ENCODE measurements at places on chromosomes 5 and 9.

DNA sequence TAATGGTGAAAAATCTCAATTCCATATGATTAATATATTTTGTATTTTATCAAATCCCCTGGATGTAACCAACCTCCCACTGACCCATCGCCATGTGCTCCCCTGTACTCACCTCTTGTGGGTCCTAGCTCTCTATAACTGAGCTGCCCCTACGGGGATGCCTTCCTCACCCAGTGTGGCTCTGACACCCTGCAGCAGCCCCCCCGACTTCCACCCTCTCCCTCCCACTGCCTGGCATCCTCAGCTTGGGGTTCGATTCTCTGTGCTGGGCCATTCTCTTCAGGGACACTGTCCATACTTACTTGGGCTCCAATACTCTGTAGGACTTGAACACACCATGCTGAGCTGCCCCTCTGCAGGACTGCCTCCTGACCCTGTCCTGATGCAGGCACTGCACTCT lies 87.1 kb downstream of the PJA2 start:
- no peak for DNase-seq

- no peak for DNase-seq
Observed at GRCh38 chr9:6924149-6924548, 166.4 kb downstream of the KDM4C start.

DNA sequence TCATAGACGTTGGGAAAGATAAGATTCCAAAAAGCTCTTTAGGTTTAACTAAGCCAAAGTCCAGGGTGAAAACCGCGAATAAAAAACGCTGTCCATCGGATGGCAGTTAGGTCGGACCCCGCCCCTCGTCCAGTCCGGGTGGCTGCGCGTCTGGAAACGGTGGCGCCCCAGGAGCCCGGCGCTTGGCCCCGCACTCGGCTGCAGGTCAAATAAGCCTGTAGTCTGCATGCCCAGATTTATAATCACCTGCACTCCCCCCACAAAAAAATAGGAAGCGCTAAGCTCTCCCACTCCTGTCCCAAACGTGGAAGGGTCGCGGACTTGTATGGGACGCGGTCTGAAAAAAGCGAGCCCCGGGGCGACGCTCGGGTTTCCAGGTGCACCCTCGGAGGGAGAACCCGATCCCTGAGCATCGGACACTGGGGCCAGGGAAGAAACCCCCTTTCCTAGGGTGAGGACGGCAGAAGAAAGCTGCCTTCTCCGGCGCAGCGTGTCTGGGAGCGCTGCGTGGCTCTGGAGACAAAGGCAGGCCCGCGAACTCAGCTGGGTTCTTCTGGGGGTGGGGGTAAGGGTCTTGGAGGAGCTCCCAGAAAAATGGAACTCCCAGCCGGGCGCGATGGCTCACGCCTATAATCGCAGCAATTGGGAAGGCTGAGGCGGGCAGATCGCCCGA lies 923 bp upstream of the ZBTB5 start:
- DNase-seq, result no peak

DNA sequence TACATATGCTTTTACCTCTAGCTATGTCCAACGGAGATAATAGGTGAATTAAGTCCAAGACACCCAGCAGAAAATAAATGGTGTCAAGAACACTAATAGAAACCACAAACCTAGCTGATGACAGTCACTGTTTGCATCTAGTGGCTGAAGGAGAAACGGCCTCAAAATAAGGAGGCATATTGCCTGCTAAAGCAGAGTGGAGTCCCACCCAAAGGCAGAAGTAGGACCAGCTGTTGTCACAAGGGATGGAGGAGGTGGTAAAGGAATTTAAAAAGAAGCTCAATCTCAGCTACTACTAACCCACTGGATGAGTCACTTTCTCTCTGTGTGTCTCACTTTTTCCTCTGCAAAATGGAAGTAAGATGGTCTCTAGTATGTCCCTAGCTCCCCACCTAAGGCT lies 224.3 kb downstream of the GRIA1 start:
- DNase-seq, result no peak

GRCh38 chr5:139692679-139693308 lies 44.6 kb downstream of the CXXC5 start:
- no peak for DNase-seq

GRCh38 chr5:14228219-14228618 lies 85.1 kb downstream of the TRIO start:
- no peak for DNase-seq

- DNase-seq, result no peak
Observed at GRCh38 chr9:2740616-2741015, 23.3 kb downstream of the KCNV2 start.

DNA sequence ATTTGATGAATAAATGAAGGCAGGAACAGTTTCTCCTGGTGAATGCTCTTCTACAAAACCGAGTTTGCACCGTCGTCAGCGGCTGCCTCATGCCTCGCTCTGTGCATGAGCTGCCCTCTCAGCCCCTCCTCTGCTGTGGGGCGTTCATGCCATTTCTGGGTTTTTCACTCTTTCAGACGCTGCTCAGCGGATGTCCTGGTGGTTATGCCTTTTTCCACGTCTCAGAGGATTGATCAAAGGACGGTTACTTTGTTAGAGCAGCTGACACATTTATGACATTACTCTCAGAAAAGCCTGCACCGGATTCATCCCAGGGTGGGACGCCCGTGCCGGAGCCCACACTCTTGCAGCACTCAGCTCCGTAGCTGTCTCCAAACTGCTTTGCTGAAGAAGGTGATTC lies 195.9 kb upstream of the PPP1R26 start:
- DNase-seq, result no peak

GRCh38 chr5:143110591-143110990 lies 292.9 kb downstream of the NR3C1 start:
- no peak for DNase-seq

DNA sequence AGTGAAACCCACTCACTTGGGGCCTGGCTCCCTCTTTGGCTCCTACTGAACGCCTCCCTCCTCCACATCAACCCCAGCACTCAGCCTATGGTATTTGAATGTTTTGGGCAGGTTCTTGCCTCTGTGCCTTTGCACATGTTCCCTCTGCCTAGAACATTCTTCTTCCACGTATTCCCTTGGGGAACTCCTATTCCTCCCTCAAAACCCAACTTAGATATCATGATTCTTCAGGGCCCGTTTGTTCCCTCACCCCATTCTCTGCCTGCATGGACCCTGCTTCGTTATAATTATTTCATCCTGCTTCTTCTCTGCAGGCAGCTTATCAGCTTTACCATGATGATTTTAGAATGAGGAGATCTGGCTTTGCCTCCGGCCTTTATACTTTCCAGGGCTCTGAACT lies 215.0 kb upstream of the IER5L start:
- no peak for DNase-seq

DNA sequence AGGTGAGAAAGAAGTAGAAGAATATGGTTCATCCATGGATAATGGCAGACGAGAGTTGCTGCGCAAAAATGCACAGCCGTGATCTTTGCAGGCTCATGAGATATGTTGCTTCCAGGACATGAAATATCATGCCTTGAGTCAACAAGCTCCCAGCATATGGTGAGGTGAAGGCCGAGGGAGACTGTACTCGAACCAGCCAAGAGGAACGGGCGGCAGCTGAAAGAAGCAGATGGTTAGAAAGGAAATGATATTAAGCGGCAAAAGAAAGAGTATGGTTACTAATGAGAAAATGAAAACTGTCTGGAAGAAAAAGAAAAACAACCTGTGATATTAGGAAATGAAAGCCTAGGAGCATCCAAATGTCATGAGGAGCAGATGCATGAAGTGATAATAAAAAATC lies 344.7 kb upstream of the DAP start:
- no peak for DNase-seq

- DNase-seq, result no peak
Observed at GRCh38 chr9:124415852-124416484, 726 bp upstream of the PSMB7 start.

- no peak for DNase-seq
Observed at GRCh38 chr5:136056771-136057335, 28.1 kb downstream of the TGFBI start.

DNA sequence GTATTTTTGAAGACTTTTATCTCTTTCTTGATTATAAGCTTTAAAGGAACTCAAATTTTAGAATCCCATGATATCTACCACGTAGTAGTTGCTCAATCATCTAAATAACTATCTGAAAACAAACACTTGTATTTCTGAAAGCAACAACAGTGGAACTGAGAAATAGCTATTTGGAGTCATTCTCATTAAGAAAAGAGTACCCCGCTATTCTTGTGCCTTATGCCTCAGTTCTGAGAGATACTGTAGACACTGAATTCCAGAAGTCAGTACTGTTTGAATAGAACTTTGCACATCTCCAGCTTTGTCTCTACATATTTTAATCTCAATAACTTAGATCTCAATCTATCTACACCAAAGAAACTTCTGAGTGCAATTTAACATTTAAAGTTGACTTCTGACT lies 11.4 kb downstream of the CHD1 start:
- DNase-seq, result no peak

GRCh38 chr9:2093920-2094597 lies 78.9 kb downstream of the SMARCA2 start:
- no peak for DNase-seq

DNA sequence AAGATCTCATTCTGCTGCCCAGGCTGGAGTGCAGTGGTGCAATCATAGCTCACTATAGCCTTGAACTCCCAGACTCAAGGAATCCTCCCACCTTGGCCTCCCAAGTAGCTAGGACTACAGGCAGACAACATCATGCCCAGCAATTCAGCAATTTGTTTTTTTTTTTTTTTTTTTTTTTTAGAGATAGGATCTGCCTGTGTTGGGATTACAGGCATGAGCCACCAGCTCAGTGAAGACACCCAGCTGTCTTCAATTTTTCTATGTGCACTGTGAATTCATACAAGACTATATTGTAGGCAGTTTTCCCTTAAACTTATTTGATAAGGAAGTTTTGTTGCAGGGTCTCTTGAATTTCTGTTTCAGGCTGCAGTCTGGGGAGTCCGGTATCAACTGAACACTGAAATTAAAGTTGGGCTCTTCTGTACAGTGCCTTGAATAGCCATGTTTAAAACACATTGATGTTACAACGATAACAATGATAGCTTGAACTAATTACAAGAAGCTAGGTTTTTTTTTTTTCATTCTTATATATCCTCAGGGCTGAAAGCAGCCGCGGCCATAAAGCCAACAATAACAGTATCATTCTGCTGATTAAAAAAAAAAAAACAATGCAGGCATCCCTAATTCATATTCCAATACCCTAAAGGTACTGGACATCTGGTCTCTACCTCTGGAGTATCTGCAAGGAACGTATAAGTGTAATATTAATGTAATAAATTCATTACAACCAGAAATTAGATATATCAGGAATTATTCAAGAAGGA lies 63.5 kb downstream of the MPDZ start:
- DNase-seq, result no peak

DNA sequence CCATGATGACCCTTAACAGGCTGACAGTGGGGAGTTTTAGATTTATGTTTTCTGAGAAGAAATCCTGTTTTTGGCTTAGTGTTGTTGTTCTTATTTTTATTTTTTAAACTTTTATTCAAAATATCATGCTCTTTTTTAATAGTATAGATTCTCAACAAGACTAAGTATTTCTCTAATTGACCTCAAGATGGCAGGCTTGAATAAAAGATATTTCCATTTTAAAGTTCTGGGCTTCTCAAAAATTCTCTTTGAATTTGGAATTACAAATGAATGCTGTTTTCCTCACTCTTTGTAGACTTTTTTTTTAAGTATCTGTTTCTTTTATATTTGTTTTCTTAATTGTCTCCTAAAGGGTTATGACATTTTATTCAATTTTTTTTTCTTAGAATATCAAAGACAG lies 50.0 kb upstream of the SH3GL2 start:
- no peak for DNase-seq

DNA sequence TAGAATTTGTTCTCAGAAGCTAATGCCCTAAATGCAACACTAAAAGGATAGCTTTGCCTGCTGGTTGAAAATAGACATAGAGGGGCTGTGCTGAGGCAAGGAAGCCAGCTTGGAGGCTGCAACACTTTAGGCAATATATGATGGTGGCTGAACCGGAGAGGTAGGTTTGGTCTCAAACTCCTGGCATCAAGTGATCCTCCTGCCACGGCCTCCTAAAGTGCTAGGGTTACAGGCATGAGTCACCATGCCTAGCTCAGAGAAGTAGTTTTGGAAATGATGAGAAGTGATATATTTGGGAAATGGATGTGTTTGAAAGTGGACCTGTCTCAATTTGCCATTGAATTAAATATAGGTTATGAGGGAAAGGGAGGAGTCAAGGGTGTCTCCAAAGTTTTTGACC lies 10.0 kb downstream of the DUSP1 start:
- no peak for DNase-seq

DNA sequence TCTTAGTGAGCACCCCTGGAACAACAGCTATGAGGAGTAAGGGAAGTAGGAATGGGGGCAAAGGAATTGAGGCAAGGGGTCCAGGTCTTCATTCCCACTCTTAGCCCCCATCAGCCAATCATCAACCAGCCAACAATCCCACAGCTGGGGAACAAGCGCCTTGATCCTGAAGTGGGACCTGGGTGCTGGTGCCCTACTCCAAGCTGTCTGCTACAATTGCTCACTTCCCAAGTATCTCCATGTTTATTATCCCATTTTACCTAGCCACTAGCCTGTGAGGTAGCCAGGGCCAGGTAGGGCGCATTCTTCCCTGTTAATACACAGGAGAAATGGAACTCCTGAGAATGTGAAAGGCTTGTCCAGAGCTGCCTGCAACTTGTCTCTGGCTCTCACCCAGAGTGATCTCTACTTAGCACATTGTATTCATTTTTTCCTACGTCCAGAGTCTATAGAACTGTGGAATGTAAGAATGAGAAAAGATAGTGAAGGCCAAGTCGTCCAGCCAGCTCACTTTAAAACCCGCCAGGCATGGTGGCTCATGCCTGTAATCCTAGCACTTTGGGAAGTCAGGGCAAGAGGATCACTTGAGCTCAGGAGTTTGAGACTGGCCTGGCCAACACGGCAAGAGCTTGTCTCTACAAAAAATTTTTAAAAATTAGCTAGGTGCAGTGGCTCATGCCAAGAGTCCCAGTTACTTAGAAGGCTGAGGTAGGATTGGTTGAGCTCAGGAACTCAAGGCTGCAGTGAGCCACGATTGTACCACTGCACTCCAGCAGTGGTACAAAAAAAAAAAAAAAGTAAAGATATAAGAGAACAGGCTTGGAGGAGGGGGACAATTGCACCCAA lies 6.2 kb upstream of the DNAJC18 start:
- no peak for DNase-seq

DNA sequence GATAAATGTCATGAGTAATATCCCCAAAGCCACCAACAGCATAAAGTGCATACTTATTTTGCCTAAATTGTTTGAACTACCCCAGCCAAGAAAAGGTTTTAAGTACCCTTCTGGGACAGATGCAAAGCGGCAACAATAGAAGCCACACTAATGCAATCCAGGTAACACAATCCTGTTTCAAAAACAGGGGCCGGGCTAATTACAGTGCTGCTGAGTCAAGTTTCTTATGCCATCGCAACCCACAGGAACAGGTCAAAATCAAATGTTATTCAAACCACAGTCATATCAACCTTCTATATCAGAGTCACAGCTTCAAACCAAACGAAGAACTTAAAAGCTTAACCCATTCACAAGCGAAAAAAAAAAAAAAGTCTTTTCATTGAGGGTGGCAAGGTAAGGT lies 28.3 kb downstream of the EBF1 start:
- no peak for DNase-seq
